Stimulated activated CD8-positive, alpha-beta memory T cell treated with anti-CD3 and anti-CD28 coated beads, Interleukin-7, amount 100 ng/mL, for 4 hours (primary cell): ENCODE measurements at places on chromosomes 12 and 14.

DNA sequence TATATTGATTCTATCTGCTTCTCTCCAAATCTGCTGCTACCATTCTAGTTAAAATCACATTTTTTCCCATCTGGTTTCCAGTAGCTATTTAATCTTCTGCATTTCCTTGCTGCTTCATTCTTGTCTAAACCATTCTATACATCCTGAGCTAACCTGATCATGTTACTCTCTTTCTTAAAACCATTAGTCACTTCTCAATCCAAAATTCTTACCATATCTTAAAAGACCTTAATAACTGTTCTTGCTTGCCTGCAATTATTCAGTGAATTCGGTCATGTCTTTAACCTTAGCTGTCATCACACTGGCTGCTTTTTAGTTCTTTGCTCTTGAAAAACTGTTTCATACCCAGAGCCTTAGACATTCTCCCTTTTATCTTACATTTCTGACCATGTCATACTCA is 56.4 kb upstream of the PZP start:
- DNase-seq: no peak

DNA sequence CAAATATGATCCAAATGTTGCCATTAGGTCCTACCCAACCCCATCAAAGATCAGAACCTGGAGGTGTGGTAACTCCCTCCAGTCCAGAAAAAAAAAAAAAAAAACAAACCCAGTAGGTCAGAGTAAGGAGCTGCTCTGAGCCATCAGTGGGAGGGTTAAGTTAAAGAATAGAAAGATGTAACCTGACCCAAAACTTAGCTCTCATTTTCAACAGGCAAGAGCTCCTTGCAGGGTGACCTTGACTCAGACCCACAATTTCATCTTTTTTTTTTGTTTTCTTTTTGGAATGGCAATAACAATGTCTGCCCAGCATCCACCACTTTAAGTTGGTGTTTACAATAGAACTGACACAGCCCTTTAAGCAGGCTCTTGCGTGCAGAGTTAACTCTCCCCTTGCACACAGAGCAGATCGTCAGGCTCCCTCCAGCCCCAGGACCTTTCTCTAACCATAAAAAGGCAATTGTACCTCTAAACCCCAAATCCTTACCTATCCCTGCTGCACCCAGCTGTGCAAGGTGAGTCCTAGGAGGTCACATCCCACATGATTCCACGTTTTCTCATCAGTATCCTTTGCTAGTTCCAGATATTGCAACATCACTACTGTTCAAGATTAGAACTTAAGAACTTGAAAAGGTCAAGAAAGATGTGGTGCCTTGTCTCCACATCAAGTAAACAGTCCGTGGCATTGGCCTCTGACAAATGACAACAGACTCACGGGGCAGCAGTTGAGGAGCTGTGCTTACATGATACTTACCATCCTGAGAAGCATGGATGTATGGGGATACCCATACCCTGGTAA is 178.6 kb upstream of the EEA1 start:
- DNase-seq: no peak

- DNase-seq: no peak
Observed at GRCh38 chr14:89603938-89604480, 187.0 kb upstream of the FOXN3 start.

- DNase-seq: no peak
Observed at GRCh38 chr12:128609861-128610260, 213.9 kb downstream of the SLC15A4 start.

GRCh38 chr14:39232554-39233415 is 930 bp upstream of the MIA2 start:
- no peak for DNase-seq

GRCh38 chr14:100892496-100893227 is 10.9 kb downstream of the RTL1 start:
- no peak for DNase-seq

- no peak for DNase-seq
Observed at GRCh38 chr12:44384136-44384535, 492.0 kb downstream of the NELL2 start.

GRCh38 chr14:36683083-36683724 is 21.5 kb downstream of the PAX9 start:
- no peak for DNase-seq

GRCh38 chr14:50823762-50824636 is 7.0 kb downstream of the NIN start:
- no peak for DNase-seq

- no peak for DNase-seq
Observed at GRCh38 chr12:127550271-127550670, 716.7 kb upstream of the TMEM132C start.

- no peak for DNase-seq
Observed at GRCh38 chr12:10215436-10215835, 2.8 kb downstream of the GABARAPL1 start.

GRCh38 chr12:122491991-122492390 is 8.7 kb downstream of the ZCCHC8 start:
- no peak for DNase-seq

- DNase-seq: no peak
Observed at GRCh38 chr12:93846936-93847516, 169.9 kb downstream of the CRADD start.

DNA sequence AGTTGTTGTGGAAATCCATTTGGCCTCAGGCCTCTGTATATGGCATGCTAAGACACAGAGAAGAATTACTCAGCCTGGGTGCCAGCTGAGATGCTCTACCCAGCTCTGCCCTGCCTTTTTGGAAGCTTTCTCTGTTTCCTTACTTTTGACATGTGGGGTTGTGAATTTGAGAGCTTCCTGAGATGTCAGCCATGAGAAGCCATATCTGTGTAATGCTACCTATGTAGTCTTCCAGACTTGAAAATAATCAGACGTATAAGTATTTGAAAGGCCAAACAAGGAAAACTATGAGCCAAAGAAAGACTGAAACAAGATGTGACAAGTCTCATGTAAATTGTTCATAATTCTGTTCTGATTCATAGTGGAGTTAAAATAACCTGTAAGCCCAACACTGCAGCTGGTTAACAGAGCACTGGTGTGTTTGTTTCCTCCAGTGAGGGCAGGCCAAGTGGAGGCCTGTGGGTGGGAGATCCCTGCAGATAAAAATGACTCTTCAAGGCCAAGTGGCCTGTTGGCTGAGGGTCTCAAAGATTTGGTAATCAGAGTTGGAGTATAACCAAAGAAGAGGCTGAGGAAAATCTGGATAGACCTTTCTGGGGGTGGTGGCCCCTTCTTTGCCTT is 94.0 kb downstream of the TMX1 start:
- no peak for DNase-seq

DNA sequence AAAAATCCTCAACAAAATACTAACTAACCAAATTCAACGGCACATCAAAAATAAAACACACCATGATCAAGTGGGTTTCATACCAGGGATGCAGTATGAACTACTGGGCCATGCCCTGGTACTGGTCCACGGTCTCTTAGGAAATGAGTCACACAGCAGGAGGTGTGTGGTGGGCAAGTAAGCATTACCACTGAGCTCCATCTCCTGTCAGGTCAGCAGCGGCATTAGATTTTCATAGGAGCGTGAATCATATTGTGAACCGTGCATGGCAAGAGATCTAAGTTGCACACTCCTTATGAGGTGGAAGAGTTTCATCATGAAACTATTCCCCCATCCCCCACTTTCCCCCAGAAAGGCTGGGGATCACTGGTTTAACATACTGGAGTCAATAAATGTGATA is 6.7 kb upstream of the LGR5 start:
- no peak for DNase-seq

DNA sequence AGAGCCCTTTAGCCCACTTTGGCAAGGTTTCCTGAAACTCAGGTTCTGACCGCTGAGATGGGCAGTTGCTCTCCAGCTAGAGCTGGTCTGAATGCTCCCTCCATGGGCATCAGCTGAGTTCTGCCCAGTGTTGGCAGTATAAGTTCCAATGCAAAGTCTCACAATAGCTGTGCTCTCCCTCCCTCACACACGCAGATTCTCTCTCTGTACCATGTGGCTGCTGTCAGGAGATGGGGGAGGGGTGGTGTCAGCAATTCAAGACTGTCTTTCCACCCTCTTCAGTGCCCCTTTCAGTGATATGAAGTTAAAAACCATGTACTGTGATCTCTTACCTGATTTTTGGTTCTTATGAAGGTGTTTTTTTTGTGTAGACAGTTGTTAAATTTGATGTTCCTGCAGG is 164.3 kb upstream of the PLEKHA5 start:
- DNase-seq: no peak

DNA sequence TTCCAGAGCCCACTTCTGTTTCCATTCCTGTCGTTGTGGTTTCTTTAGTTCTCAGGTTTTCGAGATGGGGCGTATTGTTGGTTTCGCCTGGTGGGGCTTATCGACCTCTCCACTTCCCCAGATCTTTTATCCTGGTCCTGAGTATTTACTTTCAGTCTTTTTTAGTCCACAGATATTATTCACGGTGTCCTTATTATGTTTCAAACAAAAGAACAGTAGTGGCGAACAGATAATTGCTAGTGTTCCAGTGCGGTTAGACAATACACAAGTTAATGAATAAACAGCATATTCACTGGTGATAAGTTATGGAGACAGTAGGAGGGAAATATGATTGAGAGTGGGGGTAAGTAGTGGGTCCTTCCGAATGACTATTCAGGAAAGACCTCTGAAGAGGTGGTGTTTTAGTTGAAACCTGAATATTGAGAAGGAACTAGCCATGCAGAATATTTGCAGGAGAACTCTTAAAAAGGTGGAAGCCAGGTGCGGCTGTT is 668 bp downstream of the TMEM260 start:
- DNase-seq: no peak

GRCh38 chr14:40762685-40763084 is 844.0 kb upstream of the LRFN5 start:
- DNase-seq: no peak

DNA sequence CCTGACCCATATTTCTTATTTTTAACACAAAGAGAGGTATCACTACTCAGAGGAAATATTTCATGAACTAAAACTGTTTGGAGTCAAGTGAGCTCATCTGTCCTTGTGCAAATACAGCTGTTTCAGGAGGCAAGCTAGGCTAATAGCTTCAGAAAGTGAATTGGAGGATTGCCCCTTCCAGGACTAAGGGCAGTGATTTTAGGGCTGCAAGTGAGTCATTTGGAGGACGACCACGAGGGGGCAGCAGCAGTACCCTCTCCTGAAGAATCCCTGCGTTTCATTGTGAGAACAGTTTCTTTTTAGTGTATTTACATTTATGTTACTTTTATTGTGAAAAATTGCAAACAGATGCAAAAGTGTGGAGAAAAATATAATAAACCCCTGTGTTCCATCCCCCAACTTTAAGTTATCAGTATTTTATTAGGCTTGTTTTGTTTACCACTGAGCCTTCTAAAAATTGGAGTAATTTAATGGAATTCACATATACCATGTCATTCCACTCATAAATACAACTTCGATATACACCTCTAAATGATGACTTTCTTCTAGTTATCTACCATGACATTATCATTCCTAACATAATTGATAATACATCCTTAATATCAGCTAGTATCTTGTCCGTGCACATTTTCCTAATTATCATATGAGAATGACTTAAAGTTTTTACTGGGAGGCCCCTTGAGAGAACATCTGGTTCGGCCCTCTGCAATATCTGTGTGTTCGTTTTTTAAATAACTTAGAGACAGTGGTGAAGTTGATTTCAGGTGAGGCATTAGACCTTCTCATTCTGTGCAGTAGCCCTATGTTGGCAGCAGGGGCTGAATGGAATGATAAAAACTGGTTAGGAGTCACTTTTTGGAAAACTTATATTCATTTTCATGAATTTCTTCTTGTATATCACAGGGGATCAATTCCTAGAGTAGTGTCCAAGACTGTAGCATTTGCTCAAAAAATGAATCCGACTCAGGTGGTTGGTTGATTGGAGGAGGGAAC is 13.7 kb downstream of the FOXJ2 start:
- peak; percentile 64 for DNase-seq

- no peak for DNase-seq
Observed at GRCh38 chr14:69262516-69262915, 2.6 kb downstream of the GALNT16 start.

DNA sequence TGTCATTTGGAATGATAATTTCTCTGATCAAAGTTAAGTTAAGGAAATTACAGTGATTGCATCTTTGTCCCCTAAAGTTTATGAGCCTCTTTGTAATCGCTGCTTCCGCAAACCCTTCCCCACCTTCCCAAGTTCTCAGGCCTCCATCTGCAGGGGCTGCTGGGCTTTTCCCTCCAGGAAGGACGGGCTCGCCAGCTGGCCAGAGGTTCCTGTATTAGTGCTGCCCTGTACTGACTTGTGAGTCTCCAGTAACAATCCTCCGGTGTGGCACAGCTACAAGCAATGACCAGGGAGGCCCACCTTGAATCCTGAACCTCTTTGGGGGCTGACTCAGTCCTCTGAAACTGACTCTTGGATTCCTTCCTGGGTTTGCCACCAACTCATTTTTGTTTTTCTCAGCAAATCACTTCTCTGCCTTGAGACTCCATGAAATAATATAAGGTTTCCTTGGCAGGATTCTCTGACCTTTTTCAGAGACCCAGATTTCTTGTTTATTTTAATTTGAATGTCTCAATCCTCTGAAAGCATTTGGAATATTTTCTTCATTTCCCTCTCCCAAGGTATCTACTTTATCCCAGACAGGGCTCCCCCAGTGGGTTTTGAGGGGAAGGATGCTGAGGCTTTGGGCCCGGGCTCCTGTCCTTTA is 398.6 kb downstream of the ZFP36L1 start:
- no peak for DNase-seq

GRCh38 chr12:94379479-94380113 is 80.1 kb downstream of the CEP83 start:
- no peak for DNase-seq

- DNase-seq: no peak
Observed at GRCh38 chr12:57130941-57131340, 2.7 kb downstream of the LRP1 start.

DNA sequence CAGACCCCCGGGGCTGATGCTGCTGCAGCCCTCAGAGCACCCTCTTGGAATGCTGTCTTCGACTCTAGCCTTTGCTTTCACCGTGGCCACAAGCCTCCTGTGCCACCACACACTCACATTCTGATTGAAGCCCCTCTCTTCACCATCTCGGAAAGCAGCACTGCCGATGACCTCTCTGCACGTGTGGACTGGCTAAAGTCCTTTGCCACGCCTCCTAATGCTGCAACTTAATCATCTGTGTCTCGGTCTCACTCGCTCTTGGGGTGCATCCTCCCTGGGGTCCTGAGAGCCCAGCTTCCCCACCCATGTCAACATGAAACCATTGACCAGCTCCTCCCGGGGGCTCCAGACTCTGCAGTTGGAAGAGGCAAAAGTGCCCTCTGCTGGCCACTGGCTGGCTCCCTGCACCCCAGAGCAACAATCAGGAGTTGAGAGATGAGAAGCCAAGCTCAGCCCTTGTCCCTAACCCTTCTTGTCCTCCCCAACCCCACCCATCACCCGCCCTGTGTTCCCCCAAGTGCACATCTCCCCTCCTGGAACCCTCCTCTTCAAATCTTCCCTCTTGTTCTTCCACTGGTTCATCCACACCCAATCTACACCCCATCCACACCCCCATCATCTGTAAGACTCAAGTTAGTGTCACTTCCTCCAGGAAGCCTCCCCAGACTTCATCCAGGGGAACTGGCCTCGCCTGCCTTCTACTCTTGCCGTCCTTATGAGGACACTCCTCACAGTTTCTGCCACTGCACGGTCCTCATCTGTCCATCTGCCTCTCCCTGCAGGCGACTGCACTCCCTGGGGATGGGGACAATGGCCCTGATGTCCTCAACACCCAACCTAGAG is 23.6 kb upstream of the FAM181A start:
- DNase-seq: no peak

- DNase-seq: no peak
Observed at GRCh38 chr14:68486033-68486732, 306.7 kb downstream of the ZFP36L1 start.

- no peak for DNase-seq
Observed at GRCh38 chr12:58169826-58170225, 228.5 kb downstream of the ATP23 start.

GRCh38 chr12:127343940-127344339 is 923.0 kb upstream of the TMEM132C start:
- no peak for DNase-seq

GRCh38 chr12:68633614-68634558 is 23.2 kb downstream of the RAP1B start:
- DNase-seq: no peak
